ENCODE measurements at places on chromosomes 13 and 19.

GRCh38 chr13:37109051-37109678 lies 3.7 kb upstream of the CSNK1A1L start:
- peak; percentile 84 for DNase-seq

DNA sequence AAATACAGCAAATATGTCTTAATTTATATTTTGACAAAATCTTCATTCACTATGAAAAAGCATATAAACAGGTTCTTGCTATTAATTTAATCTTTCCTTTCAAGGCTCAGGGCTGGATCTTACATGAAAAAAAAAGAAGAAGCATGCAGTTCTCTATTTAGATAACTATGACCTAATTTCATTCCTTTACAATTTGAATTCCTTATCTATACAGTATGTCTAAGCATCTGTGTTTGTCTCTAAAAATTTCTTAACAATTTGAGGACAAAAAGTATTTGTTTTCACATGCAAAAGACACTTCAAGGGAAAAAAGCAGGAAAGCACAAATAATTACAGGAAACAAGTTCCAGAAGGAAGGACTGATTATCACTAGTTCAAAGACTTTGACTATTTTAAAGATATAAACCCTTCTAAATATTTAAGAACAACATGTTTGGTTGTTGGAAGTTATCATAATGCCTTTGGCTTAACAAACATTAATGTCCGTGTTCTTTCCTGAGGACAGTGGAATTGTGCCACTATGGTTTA lies 157.5 kb downstream of the TBC1D4 start:
- DNase-seq, result no peak

GRCh38 chr13:70490320-70490935 lies 382.2 kb upstream of the KLHL1 start:
- no peak for DNase-seq

- DNase-seq, result no peak
Observed at GRCh38 chr19:4866595-4867424, 657 bp downstream of the PLIN3 start.

GRCh38 chr13:32017474-32017873 lies 14.1 kb upstream of the FRY start:
- DNase-seq, result no peak

- no peak for DNase-seq
Observed at GRCh38 chr19:14694641-14695266, 4.9 kb downstream of the ZNF333 start.

DNA sequence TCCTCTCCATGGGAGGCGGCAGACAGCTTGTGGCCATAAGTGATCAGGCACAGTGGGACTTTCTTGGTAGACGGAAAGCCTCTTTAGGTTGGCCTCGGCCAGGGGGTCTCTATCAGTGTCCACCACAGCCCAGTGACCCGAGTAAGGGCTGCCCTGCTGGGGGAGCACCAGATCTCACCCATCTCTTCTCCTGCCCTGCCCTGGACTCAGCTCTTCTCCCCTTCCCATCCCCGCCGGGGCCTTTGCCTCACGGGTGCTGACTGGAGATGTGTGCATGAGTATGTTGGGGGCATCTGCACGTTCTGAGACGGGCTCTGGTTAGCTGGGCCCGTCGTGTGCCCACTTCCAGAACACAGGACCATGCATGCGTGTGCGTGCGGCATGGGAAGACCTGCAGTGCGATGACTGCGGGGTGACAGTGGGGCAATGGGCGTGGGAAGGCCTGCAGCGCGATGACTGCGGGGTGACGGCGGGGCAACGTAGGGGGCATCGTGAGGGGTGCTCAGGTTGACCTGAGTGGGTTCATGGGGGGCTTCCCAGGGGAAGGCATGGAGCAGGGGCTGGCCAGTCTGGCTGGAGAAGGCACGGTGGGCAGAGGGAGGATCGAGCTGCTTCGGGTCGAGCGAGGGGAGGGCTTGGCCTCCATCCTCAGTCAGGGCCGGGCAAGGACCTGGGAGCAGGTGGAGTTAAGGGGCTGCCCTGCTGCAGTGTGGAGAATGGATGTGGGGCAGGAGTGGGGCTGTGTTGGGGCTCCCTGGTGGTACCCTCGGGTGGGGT lies 15.9 kb downstream of the EPN1 start:
- DNase-seq, result no peak

GRCh38 chr13:74068471-74068870 lies 65.7 kb downstream of the KLF12 start:
- no peak for DNase-seq

DNA sequence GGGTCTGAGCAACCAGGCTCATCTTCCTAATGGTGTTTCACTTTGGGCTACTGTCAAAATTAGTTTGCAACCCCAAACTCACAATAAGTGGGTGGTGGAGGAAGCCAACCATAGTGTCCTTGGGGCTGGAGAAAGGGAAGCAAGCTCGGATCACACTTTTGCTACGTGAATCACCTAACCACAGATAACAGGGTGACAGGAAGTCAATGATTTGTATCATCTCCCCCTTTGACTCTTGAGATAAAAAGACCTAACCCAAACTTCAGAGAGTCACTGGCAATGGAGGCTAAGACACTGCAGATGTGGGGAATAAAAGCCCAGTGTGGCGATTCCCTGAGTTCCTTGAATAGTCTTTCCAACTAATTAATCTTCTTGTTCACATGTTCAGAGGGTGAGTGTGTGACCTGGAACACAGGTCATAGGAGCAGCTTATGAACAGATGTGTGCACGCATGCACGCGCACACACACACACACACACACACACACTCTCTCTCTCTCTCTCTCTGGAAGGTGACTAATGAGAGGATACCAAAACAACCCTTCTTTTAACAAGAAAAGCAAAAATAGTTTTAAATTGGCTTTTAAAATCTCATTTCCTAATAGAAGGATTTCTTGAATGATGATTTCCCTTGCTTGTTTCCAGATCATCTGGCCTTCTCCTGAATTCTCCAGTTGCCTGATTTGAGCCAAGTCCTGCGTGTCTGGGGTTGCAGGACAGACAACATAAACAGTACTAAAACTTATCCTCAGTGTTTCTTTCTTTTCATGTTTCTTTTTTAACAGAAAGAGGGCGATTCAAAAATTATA lies 21.2 kb upstream of the DOCK9 start:
- DNase-seq, result peak; percentile 84

- DNase-seq, result no peak
Observed at GRCh38 chr19:15288146-15288963, 44.0 kb downstream of the BRD4 start.

- DNase-seq, result no peak
Observed at GRCh38 chr13:90375851-90376250, 971.6 kb upstream of the MIR17HG start.

- no peak for DNase-seq
Observed at GRCh38 chr19:18385359-18385674, 641 bp upstream of the GDF15 start.

DNA sequence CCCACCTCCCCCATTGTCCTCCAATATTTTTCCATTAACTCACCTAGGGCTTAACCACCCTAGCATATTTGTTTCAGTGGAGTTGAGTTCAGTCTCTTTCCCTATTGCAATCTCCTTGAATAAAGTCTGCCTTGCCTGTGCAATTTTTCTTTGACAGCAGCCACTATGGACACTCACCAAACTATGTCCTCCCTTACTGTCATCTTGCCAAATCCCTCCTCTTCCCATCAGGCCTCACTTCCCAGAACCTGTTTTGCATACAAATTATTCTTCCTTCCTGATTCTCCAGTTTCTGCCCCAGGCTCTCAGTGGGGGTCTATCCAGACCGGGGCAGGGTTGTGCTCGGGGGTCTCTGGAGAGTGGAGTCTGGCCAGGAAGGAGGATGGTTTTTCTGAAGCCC lies 2.2 kb upstream of the LYPD5 start:
- no peak for DNase-seq

GRCh38 chr13:20873348-20873747 lies 29.2 kb downstream of the XPO4 start:
- no peak for DNase-seq

- DNase-seq, result no peak
Observed at GRCh38 chr13:69545551-69545950, 562.1 kb upstream of the ATXN8OS start.

- DNase-seq, result no peak
Observed at GRCh38 chr13:98738993-98739392, 13.5 kb downstream of the SLC15A1 start.

DNA sequence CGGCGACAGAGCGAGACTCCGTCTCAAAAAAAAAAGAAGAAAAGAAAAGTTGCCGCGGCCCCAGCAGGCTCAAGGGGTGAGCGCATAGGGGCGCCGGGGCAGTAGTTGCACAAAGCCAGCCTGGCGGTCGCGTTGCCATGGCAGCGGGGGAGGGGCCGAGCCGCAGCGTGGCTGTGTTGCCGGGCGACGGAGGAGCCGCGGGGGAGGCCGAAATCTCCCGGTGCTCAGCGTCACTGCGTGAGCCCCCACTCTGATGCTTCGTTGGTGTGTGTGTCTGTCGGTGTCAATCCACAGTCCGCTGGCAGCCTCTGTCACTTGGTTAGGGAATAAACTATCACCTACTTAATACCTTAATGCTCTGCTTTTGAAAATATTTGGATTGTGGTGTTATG lies 82.9 kb upstream of the C1QTNF9B start:
- peak; percentile 91 for DNase-seq

DNA sequence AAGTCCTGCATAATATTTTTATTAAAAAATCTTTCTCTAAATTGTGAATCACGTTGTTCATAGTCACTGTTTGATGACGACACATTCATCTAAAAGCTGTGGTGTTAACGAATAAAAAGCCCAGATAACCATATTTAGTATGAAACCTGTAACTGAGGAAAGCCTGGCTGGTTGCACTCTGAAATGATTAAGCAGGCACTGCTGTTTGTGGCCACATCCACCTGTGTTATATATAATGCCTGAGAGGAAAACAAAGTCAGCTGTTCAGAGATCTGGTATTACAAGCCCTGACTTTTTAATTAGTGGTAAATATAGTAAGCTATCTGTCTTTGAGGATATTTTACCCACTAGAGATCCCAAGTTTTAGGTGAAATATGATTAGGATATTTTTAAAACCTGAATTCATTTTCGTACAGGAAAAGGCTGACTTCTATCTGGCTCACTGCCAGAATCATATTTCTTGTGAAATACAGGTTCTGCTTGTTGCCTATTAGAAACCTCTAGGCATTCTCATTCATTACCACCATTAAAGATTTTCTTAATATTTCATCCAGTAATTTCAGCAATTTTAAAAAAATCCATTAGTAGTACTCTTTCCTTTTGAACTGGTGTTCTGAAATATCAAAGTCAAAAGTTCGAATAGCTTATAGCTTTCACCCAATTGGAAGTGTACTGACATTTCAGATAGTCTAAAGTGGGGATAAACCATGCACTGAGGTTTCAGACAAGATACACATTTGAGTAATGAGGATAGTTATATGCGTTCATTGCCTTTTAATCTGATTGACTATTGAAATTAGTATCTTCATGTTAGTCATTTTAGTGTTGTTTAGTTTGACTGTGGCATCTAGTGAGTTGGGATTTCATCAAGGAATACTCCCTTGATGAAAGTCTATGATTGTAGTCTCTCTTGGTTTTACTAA lies 79.7 kb downstream of the LMO7 start:
- DNase-seq, result no peak

- DNase-seq, result peak; percentile 64
Observed at GRCh38 chr13:44158881-44159632, 214.6 kb upstream of the SERP2 start.

GRCh38 chr19:55265173-55265572 lies 6.4 kb upstream of the PPP6R1 start:
- DNase-seq, result no peak

DNA sequence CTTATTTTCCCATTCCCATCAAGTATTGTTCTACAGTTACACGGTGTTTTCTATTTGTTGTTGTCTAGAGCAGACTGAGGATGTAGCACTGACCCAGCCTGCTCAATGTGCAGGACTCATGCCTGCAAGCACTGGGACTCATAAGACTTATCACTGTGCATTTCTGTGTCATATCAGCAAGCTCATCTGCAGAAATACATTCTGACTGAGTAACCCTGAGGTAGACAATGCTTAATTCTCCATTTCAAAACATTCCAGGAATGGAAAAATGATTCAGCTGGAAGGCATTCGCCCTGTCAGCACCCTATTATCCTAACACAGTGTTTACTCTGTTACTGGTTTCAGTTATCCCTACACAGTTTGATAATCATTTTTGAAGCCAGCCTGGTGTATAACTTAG lies 2506.4 kb downstream of the PCDH9 start:
- peak; percentile 23 for DNase-seq

GRCh38 chr13:29523199-29523961 lies 72.1 kb downstream of the SLC7A1 start:
- DNase-seq, result peak; percentile 72

- DNase-seq, result no peak
Observed at GRCh38 chr13:22549126-22549525, 631.7 kb upstream of the SGCG start.

DNA sequence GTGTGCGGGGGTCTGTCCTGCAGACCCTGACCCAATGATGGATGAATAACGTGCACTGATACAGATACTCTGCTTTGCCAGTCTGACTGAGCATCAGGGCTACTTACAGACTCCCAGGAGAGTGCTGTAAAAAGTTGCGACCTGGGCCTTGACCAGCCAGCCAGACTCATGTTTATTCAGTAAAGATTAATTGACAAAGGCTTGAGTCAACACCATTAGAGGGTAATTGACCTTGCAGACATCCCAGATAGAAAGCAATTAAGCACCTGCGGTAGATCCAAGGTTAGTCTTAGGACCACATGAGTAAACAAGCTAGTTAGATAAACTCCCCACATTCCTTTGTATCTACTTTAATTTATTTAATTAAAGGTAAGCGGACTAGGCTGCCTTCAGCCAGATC lies 10.4 kb downstream of the NUDT19 start:
- no peak for DNase-seq

DNA sequence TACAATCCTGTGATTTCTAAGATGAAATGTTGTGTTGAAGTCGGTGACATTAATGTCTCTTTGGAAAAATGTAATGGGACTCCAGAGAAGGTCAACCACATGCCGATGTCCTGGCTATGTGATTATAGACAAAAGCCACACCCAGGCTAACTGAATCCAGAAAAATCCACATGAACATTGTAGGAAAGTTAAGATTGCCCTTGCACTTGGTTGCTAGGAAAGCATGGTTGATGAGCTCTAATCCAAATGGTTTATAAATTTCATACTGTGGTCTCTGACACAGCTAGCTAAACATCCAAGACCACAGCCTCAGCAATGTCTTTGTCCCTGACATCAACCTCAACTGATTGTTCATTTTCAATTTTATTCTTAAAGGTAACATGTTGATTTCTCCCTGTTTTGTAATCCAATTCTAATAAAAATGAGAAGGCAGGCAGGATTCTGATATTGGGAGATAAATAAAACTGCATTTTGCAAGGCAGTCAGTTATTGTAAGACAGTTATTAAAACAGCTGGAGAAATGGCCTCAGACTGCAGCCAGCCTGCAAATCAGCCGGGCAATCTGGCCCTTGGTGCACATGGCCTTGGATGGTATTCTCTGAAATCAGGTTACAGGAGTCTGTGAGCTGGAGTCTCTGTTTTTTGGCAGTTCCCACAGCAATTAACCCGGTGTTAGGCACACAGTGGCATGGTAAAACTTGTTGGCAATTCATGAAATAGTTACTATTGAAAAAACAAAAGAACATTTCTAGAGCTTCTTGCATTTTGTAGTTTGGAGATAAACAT lies 93.9 kb downstream of the STARD13 start:
- DNase-seq, result no peak

DNA sequence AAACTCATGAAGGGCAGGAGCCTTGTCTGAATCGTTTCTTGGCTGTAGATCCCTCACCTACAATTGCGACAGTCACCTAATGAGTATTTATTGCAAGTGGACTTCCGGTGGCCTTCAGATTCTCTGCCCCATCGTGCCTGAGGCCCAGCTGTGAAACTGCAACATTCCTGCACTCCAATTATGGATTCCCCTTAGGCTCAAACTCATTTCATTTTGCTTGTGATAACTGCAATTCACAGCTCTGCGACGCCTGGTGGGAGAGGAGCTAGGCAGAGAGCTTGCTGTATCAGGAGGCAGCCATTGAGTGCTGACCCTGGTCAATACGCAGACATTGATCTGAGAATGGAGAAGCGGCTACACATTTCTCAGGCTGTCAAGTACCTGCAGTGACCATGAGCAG lies 59.0 kb downstream of the CCDC70 start:
- no peak for DNase-seq

Data from muscle of back (tissue), 13 donors.